Activated CD4-positive, alpha-beta T cell treated with anti-CD3 and anti-CD28 coated beads, Interleukin-2, Interleukin-6, amounts not matched to agents 100 ng/mL and 50 ng/mL, durations not matched to agents 16 hours and 8 hours (primary cell): ENCODE measurements at places on chromosomes 3 and 15.

GRCh38 chr3:9135930-9136525, 113.4 kb downstream of the SRGAP3 start:
- DNase-seq = no peak

- no peak for DNase-seq
Measured at GRCh38 chr3:112682361-112682760, 41.4 kb upstream of the CCDC80 start.

DNA sequence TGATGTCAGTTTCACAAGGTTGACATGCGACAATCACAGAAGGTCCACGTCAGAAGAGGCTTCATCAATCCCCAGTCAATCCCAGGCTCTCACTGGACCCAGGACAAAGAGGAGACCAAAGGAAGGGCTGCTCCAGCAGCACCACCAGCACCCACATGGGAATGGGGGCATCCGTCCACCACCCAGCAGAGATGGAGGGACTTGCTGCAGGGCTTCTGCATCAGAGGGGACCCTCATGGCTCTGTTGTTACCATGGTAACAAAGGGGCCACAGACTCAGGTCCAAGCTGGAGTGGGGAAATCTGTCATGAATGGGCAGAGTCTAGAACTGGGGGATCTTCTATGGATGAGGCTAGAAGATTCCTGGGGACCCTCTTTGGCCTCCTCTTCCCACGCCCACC, 13.1 kb downstream of the PLA2G4F start:
- no peak for DNase-seq

- DNase-seq = no peak
Measured at GRCh38 chr15:59611276-59612260, at the start of gene GCNT3. TSS of gene GCNT3 (plus strand) at chr15:59611783. CDS start at chr15:59618239, 6,456 bp downstream.

GRCh38 chr15:90160781-90161727, 40.1 kb upstream of the SEMA4B start:
- DNase-seq = no peak

DNA sequence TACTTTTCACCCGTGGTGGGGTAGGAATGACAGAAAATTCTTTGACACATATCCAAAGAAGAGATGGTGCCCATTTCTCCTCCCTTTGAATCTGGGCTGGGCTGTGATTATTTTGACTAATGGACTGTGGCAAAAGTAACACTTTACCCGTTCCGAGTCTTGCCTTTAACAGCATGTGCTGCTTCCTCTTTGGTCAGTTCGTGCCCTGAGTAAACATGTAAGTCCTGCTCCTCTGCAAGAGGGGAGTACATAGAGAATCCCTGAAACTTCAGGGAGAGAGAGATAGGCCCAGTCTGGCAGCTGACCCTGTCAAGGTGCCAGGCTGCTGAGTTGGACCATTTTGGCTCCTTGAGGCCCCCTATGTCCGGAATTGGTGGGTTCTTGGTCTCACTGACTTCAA, 243.1 kb downstream of the EPHB1 start:
- no peak for DNase-seq

DNA sequence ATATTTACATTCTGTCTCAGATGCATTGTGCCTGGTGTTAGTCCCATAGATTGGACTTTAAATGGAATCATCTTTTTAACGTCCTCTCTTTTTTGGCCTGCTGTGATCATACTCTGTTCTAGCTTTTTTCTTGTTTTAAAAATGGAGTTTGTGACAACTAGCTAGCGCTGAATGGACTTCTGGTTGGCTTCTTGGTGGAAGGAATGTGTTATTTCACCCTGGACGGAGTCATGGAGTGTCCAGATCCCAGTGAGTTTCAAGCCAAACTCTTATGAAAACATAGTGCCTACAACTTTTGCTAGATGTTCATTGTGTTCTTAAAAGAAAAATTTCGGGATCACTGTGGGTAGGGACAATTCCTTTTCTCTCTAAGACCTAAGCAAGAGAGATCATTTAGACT, 192.6 kb downstream of the TCF12 start:
- DNase-seq = no peak

DNA sequence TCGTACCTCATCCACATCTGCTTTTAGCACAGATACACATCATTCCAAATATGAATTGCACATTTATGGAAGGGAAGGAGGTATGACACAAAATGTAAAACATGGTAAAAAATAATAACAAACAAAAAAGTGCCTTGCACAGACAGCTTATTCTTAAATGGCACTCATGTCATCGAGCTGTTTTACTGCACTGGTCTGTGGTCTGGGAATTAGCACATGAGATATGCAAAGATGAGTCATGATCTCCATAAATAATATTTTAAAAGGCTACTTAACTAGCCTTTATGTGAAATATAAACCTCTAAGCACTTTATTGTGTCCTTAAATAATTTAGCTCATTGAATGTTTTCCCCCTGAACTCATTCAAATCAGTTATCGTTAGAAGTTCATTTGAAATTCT, 142.2 kb upstream of the ZNF385D start:
- DNase-seq = no peak

GRCh38 chr3:194130807-194131589, 5.0 kb upstream of the HES1 start:
- no peak for DNase-seq

- no peak for DNase-seq
Measured at GRCh38 chr3:197714251-197714650, 22.5 kb downstream of the RUBCN start.

DNA sequence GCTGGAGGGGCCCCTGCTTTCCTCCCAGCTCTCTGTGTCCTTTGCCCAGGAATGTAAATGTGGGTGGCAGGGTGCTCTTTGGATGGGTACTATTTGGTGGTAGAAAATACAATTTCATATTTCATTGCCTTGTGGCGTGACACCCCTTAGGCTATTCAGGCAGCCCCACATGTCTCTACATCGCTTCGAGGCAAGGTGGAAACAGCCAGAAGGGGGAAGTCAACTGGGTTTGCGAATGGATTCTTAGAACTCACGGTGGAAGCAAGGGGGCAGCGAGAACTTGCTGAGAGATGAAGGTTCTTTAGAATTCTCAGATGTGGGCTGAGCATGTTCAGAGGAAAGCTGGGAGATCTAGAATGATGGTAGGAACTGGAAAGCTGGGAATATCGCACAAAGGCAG, 25.3 kb downstream of the PLA2G4D start:
- no peak for DNase-seq

GRCh38 chr3:146468671-146469149, 651 bp downstream of the PLSCR2 start:
- no peak for DNase-seq

DNA sequence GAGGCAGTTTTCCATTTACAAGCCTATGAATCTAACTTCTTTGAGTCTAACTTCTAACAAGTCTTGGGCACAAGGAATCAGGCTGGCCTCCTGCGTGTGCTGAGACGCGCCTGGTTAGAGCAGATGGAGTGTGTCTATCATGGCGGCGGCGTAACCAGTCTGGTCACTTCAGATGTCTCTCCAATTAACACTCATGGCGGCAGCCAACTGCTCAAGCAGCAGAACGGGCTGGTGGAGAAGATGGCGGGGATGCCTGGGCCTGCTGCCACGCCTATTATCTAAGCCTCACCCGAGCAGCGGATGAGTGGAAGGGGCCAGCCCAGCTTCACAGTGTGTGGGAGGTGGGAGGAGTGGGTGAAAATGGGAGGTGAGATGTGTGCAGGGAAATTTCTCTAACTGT, 246.4 kb upstream of the TPRG1 start:
- DNase-seq = no peak

DNA sequence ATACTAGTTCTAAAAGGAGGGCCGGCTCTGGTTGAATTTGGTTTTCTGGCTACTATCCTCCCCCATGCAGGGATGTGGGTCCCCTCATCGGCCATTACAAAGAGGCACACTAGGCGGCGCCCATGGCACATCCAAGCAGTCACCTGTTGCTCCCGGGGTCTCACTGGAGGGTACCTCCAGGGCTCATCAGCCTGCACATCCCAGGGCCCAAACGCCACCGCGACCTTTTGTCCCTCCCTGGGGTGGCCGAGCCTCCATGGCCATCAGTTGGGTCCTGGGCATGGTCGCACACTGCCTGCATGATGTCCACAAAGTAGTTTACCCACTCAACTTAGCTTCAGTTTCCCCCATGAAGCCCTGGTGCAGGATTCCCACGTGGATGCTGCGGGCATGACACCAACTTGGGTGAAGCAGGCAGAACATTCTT, 28.3 kb downstream of the IDH3A start:
- DNase-seq = peak; percentile 62

DNA sequence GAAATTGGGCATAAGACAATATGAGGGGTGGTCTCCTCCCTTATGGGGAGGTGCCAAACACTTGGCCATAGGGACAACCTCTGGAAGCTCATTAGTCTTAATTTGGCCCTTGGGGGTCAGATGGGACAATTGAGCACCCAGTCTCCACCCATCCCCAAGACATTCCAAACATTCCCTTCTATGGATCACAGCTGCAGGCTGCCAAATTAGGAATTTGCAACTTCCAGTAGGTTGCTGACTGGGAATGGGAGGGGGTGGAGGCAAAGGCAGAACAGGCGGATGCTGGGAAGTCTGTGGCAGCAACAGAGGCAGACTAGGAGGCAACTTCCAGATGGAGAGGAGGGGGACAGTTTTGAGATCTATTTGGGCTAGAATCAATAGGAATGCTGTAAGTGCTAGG, 1.4 kb upstream of the PDHB start:
- DNase-seq = no peak

- DNase-seq = no peak
Measured at GRCh38 chr3:41328926-41329325, 129.6 kb downstream of the CTNNB1 start.

GRCh38 chr15:90744759-90745402, 27.7 kb downstream of the BLM start:
- DNase-seq = peak; percentile 19

GRCh38 chr15:66505430-66505811, 295 bp downstream of the ZWILCH start:
- DNase-seq = no peak

DNA sequence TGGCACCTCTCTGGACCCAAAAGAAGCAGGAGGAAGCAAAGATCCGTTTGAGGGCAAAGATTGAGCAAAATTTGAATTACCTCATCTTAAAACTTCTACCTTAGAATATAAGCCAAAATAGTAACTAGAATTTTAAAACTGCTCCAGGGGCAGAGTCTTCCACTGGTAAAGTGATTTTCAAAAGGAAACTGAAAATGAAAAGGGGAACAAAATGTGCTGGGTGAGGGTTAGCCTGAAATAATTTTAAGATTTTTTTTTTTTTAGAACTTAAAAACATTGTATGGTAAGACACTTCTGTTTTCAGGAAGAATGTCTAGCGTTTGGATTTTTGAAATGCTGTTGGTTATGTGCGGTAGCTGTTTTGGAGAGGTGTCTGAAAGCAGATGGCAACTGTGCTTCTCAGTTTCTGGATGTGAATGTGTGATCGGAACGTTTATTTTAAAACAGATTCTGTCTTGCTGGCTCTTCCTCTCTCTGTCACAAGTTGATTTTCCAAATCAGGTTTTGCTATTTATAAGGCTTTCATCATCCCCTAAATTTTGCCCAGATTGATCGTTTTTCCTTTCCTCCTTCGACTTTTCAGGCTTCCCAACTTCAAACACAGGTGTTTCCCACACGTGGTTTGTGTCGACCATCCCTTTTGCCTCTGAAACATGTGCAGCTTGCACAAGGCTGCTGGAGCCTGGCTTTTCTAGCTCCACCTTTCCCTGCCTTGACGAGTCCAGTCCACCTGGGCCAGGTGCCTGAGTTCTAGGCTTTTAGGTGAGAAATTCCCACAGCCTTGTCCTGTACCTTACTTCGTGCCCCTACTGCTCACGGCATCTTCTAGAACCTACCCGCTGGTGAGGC, 3.3 kb downstream of the LRRK1 start:
- DNase-seq = no peak

DNA sequence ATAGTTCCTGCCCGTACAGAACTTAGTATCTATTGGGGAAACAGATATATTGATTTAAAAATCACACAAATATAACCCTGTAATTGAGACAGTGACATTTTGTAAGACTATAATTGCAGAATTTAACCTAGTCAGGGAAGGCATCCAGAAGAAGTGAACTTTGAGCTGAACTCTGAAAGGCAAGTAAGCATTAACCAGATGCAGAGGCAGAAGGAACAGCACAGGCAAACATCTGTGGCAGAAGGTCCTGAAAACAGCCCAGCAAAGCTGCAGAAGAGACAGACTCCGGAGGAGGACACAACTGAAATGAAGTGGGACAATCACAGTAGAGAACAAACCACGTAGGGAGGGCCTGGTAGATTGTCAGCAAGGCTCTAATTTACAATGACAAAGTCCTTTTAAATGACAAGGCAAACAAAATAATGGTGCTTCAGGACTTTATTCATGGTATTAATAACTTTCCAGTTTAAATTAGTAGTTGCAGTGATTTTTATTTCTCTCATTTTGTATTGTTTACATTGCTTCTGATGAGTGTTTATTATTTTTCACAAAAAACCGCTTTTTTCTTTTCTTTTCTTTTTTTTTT, 14.5 kb downstream of the BCL2A1 start:
- no peak for DNase-seq

- peak; percentile 19 for DNase-seq
Measured at GRCh38 chr3:28243424-28244106, 2.1 kb downstream of the CMC1 start.

DNA sequence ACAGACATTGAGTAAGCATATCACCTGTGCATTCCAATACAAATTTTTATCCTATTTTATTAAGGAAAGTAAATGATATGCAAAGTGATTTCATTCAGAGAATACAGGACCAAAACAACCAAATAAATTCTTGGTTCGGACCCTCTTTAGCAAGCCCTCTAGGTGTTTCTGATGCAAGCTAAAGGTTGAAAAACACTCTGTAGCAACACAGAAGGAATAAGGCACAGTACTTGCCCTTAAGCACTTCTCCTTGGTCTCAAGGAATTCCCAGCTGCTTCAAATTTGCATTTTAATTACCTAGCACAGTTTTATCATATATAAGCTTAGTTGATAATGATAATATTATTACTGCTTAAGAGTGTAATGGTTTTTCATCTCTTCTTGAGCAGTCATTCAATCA, 288.4 kb downstream of the KCNH8 start:
- DNase-seq = no peak

GRCh38 chr3:55879901-55880331, 392.8 kb upstream of the WNT5A start:
- DNase-seq = no peak

- no peak for DNase-seq
Measured at GRCh38 chr3:116394365-116394764, 50.9 kb downstream of the LSAMP start.

GRCh38 chr3:87073496-87074145, 82.7 kb upstream of the VGLL3 start:
- no peak for DNase-seq

DNA sequence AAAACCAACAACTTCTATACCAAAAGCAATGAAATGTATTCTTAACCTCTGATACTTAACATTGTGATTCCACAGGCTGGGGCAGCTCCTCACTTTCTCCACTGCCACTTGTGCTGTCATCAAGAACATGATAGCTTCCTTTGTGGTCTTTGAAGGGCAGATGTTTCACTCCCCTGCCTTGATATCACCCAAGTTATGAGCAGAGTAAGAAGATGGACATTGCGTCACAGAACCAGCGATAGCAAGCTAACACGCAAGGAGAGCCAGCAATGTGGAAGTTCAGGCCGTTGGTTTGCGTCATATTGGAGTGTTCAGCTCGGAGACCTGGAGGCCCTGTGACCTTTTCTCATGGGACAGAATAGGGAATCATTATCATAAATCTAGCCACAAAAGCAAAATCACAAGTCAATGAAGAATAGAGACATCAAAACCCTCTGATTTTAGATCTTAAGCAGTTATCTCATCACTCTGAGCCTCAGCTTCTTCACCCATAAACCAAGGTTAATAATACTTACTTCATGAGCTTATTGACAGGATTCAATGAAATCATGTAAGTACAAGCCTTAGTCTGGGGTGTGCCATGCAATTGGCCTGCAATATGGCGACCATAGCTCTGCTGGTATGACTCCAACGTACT, 183.8 kb upstream of the THBS1 start:
- no peak for DNase-seq

GRCh38 chr15:76161153-76162035, 101.6 kb downstream of the TMEM266 start:
- no peak for DNase-seq
